Esophagus squamous epithelium (tissue), 5 donors: ENCODE measurements at places on chromosomes 5 and 9.

DNA sequence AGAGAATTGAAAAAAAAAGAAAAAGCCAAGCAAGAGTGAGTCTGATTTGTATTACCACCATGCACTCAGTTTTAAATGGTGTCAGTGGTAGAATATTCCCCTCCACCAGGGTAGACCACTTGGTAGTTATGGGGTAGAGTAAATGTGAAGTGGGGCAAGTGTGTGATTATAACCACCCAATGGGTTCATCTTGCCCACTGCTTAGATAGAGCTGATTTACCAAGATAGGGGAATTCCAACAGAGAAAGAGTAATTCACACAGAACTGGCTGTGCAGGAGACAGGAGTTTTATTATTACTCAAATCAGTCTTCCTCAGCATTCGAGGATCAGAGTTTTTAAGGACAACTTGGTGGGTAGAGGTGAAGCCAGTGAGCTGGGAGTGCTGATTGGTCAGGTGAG is 113.3 kb upstream of the RAI14 start:
- no peak for DNase-seq

- DNase-seq, result no peak
Observed at GRCh38 chr5:90983148-90983547, 400.0 kb downstream of the ARRDC3 start.

DNA sequence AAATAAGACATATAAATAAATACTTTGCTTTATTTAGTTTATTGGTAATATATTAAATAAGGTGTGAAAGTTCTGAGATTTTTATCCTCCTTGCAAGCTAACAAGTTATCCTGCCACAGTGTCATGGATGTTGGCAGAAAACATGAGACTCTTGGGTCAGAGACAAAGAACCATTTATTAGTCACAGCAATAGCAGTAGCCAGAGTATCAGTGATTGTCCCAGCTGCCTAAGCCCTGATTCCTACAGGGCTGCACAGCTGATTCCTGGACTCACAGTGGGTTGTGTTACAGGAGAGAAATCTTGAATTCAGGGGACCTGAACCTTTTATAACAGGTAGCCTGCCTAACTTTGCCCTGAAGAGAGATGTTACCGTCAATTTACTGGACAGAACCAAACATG is 304.5 kb upstream of the ZNF608 start:
- DNase-seq, result no peak

- no peak for DNase-seq
Observed at GRCh38 chr5:38755181-38755580, 90.6 kb upstream of the OSMR start.

- DNase-seq, result no peak
Observed at GRCh38 chr9:119761812-119762211, 392.6 kb upstream of the BRINP1 start.

DNA sequence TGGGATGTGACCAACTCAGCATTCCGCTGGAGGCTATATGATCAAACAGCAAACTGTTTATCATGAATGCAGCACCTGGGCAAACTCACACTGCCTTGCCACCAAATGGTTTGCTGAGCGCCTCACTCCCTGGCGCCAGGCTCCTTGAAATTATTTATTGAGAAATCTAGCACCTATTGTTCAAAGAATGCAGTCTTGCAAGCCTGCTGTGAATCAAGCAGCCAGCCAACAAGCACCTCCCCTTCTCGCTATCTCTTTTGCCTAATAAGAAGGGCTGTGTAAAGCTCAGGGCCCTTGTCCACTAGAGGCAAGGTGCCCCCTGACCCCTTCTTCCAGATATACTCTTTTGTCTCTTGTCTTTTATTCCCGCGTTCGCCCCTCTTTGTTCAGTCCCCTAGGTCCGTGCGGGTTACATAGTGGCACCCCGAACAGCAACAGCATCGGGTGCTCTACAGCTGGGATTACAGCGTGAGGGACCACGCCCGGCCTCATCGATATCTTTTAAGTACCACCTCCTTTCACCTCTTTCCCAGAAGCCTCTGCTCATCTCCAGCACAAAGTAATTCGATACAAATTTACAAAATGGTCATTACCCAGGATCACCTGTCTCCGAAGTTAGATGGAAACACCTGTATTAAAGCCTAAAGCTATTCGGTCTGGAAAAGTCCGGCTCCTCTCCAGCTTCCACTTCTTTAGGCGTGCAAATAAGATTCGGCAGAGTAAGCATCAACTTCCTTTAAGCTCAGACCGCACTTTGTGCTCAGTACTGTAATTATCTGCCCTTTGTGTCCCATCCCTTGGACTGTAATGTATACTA is 896 bp downstream of the RIGI start:
- no peak for DNase-seq

- no peak for DNase-seq
Observed at GRCh38 chr9:4489562-4489918, 728 bp upstream of the SLC1A1 start.

- no peak for DNase-seq
Observed at GRCh38 chr9:20032413-20033006, 243.7 kb upstream of the SLC24A2 start.

DNA sequence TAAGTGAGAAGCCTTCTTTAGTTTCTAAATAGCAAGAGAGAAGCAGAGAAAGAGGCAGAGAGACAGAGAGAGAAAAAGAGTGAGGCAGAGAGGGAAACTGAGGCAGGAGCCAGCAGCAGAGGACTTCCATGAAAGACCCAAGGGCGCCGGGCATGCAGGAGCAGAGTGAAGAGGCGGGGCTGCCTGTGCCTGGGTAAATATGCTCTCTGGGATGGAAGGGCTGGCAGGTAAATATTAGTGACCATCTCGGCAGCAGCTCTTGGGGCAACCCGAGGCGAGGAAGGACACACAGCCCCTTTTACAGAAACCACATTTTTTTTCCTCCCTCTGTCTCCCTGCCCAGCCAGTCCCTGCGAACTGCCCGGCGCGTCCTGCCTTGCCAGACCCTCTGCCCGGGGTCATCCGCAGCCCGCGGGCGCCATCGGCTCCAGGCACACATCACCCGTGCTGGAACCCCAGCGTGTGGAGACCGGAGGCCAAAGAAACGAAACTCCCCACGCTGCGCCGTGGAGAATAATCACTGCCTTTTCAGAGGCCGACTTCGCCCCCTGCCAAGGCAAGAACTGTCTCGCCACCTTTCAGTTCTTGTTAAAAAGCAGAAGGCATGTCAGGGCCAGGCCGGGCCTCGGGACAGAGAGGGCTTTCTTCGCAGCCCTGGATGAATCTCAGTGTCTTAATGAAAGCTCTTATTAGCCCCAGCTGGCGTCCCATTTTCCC is 61.3 kb downstream of the BOD1 start:
- no peak for DNase-seq

DNA sequence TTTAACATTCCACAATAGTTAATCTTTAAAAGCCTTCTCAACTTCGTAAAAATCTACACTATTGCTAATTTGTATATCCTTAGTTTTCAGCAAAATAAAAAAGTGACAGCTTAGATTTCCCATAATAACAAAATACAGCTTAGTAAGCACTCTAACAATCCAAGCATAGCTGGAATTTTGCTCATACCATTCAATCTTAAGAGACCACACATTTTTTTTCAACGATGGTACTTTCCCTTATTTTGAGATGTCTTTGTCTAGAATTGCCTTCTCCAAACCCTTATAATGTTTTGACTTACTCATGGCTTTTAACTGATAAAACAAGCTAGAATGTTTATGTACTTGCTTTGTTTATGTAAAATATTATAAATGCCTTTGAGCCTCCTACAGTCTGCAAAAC is 65.6 kb downstream of the HOMER1 start:
- DNase-seq, result no peak

DNA sequence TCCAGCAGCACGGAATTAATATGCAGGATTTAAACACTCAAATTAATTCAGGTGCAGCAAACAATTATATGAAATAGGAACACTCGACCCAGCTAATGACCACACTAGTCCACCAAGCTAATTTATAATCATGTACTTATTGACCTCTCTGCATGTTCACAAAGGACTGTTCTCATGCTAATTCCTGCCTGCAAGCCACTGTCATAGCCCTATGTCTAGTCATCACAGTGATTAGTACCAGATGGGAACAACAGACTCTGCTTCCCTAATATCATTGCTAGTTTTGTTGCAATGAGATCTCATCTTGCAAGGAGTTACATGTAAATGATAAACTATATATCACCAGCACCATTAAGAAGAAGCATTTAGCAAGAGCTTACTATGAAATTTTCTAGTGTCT is 553.0 kb upstream of the GRAMD2B start:
- DNase-seq, result no peak

DNA sequence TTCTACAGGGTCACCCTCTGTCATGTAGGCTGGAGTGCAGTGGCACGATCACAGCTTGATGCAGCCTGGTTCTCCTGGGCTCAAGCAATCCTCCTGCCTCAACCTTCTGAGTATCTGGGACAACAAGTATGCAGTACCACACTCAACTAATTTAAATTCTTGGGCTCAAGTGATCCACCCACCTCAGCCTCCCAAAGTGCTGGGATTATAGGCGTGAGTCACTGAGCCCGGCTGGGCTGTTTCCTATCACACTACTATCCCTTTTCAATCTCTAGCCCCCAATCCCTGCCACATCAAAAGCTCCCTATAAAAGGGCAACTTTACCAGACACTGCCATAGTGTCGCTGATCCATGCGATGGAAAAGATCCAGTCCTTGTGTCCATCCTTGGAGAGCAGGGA is 20.4 kb downstream of the DCAF12 start:
- no peak for DNase-seq

DNA sequence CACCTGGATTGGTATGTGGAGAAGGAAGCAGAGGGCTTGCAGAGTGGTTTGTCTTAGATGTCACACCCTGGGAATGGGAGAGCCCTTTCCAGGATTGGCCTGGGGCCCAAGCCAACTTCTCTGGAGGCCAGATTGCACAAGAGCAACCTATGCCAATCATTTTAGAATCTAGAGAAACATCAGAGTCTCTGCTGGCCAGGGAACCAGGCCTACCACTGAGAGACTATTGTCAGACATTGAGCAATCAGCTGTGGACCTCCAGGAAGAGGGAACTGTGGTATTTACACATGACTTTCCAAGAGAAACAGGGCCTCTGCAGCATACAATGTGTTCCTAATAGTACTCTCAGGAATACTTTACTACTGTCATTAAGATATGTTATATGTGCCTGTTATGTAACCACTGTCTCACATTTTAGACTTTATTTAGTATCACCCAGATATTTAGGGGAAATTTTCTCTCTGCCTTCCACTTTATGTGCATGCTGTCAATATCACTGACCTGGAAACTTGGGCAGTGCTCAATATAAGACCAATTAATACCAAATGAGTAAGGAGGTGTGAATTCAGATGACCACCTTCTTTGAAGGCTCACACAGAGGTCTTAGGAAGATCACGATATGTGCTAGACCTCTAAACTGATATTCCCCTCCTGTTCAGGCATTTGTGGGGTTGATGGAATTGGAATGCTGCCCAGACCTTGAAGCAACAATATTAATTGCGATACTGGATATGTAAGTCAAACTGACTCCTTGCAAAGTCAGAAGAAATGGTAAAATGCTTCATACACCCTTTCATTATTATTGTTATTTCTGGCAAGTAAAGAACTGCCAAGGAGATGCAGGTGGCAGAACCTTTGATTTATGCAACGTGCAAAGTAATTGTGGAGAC is 20.5 kb upstream of the CCL28 start:
- no peak for DNase-seq
